ENCODE measurements at places on chromosomes 2 and 18. TPM values are rescaled to one million over a fixed set of nuclear protein-coding genes. Genes with fewer than 3 reads are reported as not detected.

The HTR2B gene
- 0.31 TPM for total RNA-seq

The TRIM43B gene
- not detected for total RNA-seq

The TXNDC2 gene
- not detected for total RNA-seq

The RFX8 gene
- not detected for total RNA-seq

The AKAIN1 gene
- total RNA-seq = 3.8 TPM

The PLA2R1 gene
- total RNA-seq = 2.2 TPM

The PXDN gene
- 99.5 TPM for total RNA-seq

The FKBP1B gene
- 64.5 TPM for total RNA-seq

The SLC8A1 gene
- 160 TPM for total RNA-seq

The RGPD3 gene
- 1.3 TPM for total RNA-seq

The ANKRD23 gene
- 10.6 TPM for total RNA-seq

The ACTG2 gene
- total RNA-seq = not detected

The TRIM54 gene
- not detected for total RNA-seq

The UGT1A8 gene
- not detected for total RNA-seq

The SERPINB7 gene
- not detected for total RNA-seq

The HOXD10 gene
- total RNA-seq = not detected

The TSHZ1 gene
- total RNA-seq = 7.2 TPM

The FSIP2 gene
- total RNA-seq = 11.0 TPM

The REG3G gene
- not detected for total RNA-seq

The SRBD1 gene
- 42.3 TPM for total RNA-seq

The GALR1 gene
- total RNA-seq = 0.31 TPM

The RAB17 gene
- total RNA-seq = not detected

The ITGB6 gene
- not detected for total RNA-seq

The UCN gene
- total RNA-seq = not detected

The NOL4 gene
- total RNA-seq = 160 TPM

The PRSS56 gene
- total RNA-seq = not detected

The ALK gene
- total RNA-seq = 2.5 TPM

The TBC1D8 gene
- 12.5 TPM for total RNA-seq

The PMAIP1 gene
- total RNA-seq = 0.94 TPM

The ZNF24 gene
- total RNA-seq = 79.5 TPM

The CAD gene
- 20.7 TPM for total RNA-seq

The DSG2 gene
- total RNA-seq = 2.2 TPM

The MCM6 gene
- 24.7 TPM for total RNA-seq

The SLC16A14 gene
- total RNA-seq = 49.5 TPM

The SP140 gene
- total RNA-seq = 1.9 TPM

The STPG4 gene
- 1.9 TPM for total RNA-seq

The SCN1A gene
- total RNA-seq = 29.1 TPM

The CD8B gene
- total RNA-seq = not detected

The TFCP2L1 gene
- under 0.01 TPM for total RNA-seq

The ACTR1B gene
- 40.7 TPM for total RNA-seq

The DLX2 gene
- total RNA-seq = 9.4 TPM

The OSBPL1A gene
- 49.1 TPM for total RNA-seq

The NT5C1B gene
- not detected for total RNA-seq

The REG3A gene
- total RNA-seq = not detected

The SERPINB13 gene
- total RNA-seq = not detected

The LIMS2 gene
- total RNA-seq = 2.5 TPM

The UGT1A10 gene
- not detected for total RNA-seq

The GNLY gene
- 0.31 TPM for total RNA-seq

Data from parietal lobe (tissue), 2 donors.